ENCODE measurements at places on chromosomes 7 and 10.

GRCh38 chr7:101243646-101244374, 1.1 kb downstream of the FIS1 start:
- DNase-seq = no peak

- no peak for DNase-seq
These were observed 66.3 kb downstream of the BEND7 start for GRCh38 chr10:13462551-13462950.

GRCh38 chr7:20713792-20714191, 72.9 kb downstream of the SP8 start:
- no peak for DNase-seq

DNA sequence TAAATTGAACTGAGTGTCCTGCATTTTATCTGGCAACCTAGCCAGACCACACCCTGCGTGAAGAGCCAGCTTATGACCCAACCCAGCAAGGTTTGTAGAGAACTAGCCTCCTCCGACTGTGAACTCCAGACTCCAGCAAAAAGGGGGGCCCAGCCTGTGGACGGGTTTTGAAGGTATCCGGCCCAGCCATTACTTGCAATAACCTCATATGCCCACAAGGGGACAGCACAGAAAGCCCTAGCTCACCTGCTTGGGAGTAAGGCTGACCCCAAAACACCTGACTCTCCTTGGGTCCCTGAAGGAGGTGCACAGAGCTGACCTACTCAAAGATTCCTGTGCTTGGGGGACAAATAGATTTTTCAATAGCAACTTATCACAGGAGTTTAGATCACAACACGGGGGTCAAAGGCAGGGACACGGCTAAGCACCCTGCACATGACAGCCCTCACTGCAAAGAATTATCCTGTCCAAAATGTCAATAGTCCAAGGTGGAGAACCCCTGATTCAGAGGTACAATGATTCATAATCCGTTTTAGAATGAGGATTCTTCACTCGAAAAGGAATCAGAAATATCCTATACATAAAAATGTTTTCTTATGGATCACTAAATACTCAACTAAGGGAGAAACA, 4.6 kb downstream of the TRPV6 start:
- DNase-seq = no peak

DNA sequence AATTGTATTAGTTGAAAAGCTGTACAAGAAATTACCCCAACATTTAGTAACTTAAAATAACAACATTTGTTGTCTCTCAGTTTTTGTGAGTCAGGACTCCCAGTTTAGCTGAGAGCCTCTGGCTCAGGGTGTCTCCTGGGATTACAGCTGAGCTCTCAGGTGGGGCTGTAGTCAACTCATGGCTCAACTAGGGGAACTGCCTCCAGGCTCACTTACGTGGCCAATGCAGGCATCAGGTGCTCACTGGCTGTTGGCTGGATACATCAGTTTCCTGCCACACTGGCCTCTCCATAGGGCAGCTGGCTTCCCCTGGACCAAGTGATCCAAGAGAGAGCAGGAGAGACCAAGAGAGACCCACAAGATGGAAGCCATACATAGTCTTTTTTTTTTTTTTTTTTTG, 17.5 kb downstream of the CCNY start:
- no peak for DNase-seq

- no peak for DNase-seq
These were observed 493.2 kb downstream of the ZWINT start for GRCh38 chr10:55867848-55868247.

- no peak for DNase-seq
These were observed 41.7 kb upstream of the OPALIN start for GRCh38 chr10:96400465-96400864.

- DNase-seq = peak; percentile 5
These were observed 6.5 kb downstream of the ASB13 start for GRCh38 chr10:5659702-5660528.

GRCh38 chr7:137682596-137682995, 164.2 kb downstream of the DGKI start:
- no peak for DNase-seq

GRCh38 chr10:114304571-114305421, 65.7 kb downstream of the VWA2 start:
- DNase-seq = no peak

- DNase-seq = no peak
These were observed 42.5 kb upstream of the SLIT1 start for GRCh38 chr10:97228130-97228774.

GRCh38 chr10:79399223-79399831, 46.1 kb downstream of the ZCCHC24 start:
- no peak for DNase-seq

- DNase-seq = no peak
These were observed at the start of gene TSPAN12 for GRCh38 chr7:120857588-120858573. TSPAN12 (minus strand) TSS chr7:120858144; CDS start chr7:120856763, 1,381 bp downstream.

DNA sequence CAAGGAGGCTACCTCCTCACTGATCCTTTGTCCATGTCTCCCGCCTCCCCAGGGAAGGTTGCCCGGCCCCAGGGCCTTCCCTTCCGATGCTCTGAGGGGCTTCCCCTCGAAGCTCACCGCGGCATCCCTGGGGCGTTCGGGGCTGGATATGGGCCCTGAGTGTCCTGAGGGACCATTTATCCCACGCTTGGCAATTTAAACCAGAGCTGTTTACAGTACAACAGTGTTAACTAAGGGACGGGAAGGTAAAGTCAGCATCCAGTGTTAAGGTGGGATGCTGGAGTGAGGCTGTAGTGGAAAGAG, 92.0 kb downstream of the TCERG1L start:
- no peak for DNase-seq

All from keratinocyte (primary cell).